Right renal cortex interstitium (tissue), 3 donors: ENCODE measurements at places on chromosomes 2 and 18. TPM values are rescaled to one million over a fixed set of nuclear protein-coding genes. Genes with fewer than 3 reads are reported as not detected.

DNA sequence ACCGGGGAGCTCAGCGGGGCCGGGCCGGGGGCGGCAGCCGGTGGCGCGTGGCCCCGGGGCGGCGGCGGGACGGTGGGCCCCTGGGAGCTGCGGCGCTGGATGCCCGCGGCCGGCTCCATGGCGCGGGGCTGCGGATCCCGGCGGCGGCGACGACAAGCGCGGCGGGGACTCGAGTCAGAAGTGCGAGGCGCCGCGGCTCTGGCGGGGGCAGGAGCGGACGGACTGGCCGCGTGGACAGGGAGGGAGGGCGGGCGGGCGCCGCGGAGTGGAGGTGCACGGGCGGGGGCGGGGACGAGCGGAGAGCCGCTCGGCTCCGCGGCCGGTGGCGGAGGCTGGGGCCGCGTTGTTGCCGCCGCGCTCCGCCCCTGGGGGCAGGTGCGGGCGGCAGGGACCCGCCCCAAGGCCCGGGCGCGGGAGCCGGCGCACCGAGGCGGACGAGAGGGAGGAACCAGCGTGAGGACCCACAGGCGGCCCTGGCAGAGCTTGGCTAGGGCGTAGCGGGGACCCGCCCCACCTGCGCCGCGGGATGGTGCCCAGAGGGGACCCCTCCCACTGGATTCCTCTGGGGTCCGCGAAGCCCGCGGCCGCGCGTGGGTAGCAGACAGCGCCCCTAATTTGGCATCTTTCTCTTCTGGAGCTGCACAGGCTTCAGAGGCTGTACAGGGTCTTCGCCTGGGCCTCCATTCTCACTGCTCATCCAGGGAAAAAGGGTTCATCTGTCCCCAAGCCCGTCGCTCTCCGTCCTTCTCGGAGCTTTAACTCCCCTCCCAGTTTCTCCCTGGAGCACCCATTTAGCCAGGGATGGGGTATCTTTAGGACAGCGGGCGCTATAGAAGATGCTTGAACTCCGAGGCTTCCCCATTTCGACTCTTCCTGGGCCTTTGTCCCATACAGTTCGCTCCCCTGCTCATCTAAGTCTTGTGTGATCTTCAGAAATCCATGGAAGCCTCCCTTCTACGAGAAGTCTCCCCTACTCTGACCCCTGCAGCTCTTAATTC, at the start of gene TMEM163:
Gene TMEM163 (minus strand): TSS at position 184 of the 998 bp plus-strand sequence.
- no peak for DNase-seq

- no peak for DNase-seq
These were observed 85.5 kb upstream of the TMEM247 start for GRCh38 chr2:46393865-46394264.

GRCh38 chr2:206670531-206671319, 28.4 kb downstream of the FAM237A start:
- no peak for DNase-seq

DNA sequence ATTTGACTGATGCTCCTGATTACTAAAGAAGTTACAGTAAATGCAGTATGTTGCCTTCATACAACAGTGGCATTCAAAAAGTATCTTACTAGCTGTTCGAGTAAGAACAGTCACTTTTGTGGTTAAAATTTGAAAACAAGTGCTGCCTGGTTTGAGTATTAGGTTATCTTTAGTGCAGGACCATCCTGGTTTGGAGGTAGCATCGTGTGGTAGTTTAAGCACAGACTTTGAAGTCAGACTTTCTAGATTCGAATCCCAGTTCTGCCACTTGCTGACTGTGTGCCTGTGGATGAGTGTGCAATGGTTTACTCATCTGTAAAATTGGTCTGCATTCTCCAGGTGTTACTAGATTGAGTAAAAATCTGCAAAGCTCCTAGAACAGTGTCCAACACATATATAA, 96.8 kb downstream of the SGPP2 start:
- no peak for DNase-seq

DNA sequence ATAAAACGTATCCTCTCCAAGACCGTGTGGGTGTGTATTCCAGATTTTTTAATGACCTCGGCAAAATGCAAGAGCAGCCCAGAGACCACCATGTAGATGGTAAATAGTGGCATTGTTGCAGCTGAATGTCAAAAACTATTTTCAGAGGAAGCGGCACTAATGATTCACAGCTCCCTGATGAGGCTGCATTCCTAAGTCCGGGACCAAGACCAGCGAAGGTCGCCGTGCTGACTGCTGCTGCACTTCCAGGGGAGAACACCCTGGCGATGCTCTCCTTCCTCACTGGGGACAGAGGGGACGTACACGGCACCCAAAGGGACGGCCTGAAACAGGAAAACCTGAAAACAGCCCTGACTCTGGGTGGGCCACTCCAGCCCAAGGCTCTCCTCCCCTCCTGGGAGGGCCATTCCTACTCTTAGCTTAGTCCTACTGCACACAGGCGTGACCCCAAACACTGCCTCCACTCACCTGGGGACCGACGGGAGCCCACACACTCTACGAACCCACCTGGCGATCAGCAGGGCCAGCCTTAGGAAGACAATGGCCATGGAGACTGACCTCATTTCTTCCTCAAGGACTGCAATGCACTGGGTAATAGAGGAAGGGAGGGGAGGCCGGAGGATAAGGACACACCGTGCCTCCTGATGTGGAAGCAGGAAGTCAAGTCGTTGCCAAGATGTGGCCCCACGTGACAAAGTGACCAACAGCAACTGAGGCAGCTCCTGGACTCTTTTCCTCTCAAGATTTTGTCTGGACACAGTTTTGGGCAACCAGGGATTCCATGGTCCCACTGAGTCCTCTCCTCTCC, 82.8 kb downstream of the ZNF516 start:
- DNase-seq, result no peak

DNA sequence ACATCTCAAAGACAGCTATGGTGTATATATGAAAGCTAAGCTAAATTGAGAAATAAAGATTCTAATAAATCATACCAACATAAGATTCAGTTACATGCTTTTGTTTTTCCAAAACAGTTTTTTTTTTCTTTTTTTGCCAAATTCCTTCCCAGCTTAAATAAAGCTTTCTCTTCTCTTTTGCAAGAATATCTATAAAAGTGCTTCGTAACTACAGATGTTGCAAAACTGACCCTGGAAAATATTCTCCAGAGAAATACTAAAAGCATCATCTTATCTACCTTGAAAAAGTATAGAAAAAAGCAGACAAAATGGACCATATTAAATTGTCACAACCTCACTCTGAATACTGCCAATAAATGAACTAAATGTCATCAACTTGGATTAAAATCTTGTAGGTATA, 38.7 kb downstream of the FANCL start:
- no peak for DNase-seq

DNA sequence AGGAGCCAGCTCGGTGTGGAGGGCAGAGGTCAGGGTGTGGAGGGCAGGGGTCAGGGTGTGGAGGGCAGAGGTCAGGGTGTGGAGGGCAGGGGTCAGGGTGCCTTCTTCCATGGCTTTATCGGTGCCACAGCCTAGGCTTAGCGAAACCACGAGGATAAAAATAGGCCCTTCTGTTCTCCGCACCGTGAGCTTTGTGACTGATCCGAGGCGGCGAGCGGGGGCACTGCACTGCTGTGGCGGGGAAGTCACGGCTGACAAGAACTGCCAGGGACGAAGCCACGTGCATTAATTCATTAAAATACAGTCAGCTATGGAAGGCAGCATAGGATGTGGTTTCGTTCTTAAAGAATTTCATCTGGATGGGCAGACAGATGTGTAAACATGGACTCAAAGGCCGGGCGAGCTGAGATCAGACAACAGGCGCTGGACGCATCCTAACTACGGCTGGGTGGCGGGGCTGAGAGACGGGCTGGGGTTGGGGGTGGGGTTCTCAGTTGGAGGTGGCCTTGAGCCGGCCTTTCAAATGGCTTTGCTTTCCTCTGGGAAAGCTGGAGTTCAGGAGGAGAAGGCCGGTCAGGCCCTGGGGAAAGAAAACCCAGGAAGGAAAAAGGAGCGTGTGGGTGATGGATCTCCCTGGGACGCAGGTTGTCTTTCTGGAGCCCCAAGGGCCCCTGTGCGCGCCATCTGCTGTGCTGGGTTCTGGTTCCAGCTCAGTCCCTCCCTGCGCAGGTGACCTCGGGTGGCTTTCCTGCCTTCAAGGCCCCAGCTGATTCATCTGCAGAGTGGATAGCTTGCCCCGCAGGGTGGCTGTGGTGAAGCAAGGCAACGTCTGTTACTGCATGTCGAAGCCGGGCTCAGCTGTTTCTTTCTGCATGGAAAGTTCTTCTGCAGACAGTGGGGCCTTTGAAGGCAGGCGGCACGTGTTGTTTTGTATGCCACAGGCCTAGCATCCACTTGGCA, 958 bp upstream of the ALLC start:
- DNase-seq, result no peak

DNA sequence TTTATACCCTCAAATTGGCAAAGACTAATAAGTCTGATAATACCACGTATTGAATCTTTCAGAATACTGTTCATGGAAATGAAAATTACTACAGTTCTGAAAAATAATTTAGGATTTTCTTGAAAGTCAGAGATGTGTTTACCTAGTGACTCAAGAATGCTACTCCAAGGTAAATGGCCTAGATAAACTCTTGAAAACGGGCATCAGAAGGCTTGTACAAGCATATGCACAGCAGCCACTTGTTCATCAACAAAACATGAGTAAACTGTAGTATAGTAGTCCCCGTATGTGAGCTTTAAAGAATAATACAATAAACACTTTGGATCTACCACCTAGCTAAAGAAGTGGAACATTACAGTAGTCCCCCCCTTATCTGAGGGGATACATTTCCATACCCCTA, 157.5 kb downstream of the THADA start:
- DNase-seq, result no peak

DNA sequence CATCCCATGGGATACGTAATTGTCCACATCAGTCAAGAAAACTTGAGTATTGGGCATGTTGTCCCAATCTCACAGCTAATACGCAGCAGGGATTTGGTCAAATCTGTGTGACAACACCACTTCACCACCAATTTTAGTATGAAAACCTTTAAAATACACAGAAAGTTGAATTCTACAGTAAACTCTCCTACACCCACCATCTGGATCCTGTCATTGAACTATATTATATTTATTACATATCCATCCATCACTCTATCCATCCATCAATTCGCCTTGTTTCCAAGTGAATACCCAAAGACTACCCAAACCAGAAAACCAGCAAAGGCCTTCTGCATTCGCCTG, 846 bp upstream of the FKBP7 start:
- no peak for DNase-seq

DNA sequence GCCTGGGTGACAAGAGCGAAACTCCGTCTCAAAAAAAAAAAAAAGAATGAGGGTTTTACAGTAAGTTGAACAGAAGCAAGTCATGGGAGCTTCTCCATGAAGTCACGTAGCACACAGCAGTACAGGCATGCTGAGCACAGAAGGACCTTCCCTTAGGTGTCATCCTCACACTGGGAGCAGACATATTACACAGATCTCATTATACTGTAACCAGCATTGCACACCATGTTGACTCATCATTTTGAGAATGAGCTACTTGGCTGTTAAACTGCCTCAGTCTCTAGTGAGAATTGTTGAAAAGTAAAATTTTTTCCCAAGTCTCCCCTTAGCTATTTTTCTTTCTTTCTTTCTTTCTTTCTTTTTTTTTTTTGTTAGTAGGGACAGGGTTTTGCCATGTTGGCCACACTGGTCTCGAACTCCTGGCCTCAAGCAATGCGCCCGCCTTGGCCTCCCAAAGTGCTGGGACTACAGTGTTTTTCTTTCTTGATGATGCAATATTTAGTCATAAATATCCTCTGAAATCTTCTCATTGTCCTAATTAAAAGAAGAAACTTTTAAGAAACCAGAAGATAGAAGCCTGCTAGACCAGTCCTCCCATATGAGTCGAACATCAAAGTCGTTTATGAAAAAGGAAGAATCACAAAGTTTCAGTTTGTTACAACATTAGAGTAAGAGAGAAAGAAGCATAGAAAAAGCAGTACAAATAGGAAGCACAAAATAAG, 37.9 kb upstream of the PPP1CB start:
- DNase-seq, result no peak

DNA sequence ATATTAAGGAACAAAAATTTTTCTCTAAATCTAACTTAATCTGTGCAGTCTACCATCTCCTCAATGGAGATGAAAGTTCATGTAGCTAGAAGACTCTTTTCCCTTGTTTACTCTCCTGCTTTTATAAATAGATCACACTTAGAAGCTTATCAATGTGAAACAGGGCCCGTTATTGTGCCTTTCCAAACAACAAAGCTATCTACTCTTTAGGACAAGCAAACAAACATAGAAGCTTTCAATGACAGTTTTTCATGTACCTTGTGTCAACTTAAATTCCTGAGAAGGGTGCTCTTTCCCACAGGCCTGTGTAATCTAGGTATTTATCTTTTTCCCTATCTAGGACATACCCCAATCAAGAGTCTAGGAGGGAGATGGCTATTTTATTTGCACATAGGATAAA, 247.8 kb upstream of the CWC22 start:
- no peak for DNase-seq

The CRYGD gene
- polyA plus RNA-seq, result 0.21 TPM

GRCh38 chr18:31990823-31991222, 27.8 kb upstream of the RNF125 start:
- DNase-seq, result no peak

DNA sequence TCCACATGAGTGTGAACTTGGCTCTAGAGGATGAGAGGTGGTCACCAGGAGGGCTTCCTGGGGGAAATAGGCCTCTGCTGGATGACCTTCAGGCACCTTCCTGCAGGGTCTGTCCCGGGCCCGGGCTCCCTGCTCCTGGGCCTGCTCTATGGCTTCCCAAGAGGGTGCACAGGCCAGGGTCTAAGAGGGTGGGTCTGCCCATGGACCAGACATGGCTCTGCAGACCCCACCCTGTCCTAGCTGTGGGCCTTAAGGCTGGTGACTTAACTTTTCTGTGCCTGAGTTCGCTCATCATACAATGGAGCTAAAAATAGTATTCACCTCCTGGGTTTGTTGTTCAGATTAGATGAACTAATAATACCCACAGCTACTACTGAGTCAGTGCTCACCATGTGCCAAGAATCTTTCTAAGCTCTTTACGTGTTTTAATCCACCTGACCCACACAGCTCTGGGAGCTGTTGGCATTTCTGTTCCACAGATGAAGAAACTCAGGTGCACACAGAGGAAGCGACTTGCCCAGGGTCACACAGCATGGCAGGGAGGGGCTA, 14.4 kb downstream of the INHBB start:
- no peak for DNase-seq

The RBKS gene
- 8.9 TPM for polyA plus RNA-seq

- no peak for DNase-seq
These were observed 444.4 kb upstream of the HNRNPA3 start for GRCh38 chr2:176768185-176768584.

GRCh38 chr18:31185186-31185950, 22.7 kb upstream of the DSC1 start:
- DNase-seq, result no peak

The DNAJC5G gene
- polyA plus RNA-seq, result 0.58 TPM

DNA sequence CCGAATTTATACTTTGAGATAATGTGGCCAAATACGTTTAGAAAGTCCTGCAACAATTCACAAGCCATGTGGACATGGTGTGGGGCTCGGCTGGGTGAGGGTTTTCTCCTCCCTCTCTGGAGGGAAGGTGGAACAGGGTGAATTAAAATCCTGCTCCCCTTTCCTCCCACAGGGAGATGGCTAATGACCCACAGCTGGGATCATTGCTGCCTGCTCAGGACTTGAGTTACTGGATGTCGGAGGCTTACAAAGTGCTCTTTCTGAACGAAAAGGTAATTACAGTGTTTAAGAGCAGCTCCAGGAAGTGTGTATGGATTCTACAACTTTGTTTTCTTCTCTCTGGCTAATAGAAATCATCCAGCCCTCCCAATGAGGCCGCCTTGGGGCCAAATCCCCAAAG, 97.9 kb upstream of the ALKAL2 start:
- no peak for DNase-seq
